A549 (cell line): ENCODE measurements at places on chromosomes 3 and 15.

- DNase-seq, result peak; percentile 17
These were observed 134.4 kb downstream of the TMCO5A start for GRCh38 chr15:38068626-38069391.

DNA sequence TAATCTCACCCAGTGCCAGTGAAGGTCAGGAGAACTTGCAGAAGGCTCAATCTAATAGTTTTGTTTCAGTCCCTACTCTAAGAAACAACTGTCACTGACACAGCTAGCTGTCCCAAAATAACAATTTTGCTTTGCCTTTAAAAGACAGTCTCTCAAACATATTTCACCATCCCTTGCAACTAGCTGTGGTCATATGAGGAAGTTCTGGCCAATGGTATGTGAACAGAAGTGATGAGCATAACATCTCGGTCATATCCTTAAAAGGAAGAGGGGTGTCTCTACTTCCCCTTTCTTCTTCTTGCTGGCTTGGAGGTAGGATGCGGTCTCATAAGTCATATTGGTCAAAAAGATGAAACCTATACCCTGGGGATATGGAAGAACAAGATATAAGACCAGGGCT lies 198.1 kb downstream of the NEK10 start:
- DNase-seq, result no peak

- no peak for DNase-seq
These were observed 11.9 kb upstream of the PLA2G4D start for GRCh38 chr15:42106288-42106687.

GRCh38 chr3:150238995-150239619 lies 169.0 kb upstream of the TSC22D2 start:
- DNase-seq, result peak; percentile 68

- DNase-seq, result peak; percentile 38
These were observed 136.9 kb upstream of the TOPAZ1 start for GRCh38 chr3:44104668-44105321.

- DNase-seq, result no peak
These were observed 136.4 kb downstream of the MAGI1 start for GRCh38 chr3:65902304-65902793.

DNA sequence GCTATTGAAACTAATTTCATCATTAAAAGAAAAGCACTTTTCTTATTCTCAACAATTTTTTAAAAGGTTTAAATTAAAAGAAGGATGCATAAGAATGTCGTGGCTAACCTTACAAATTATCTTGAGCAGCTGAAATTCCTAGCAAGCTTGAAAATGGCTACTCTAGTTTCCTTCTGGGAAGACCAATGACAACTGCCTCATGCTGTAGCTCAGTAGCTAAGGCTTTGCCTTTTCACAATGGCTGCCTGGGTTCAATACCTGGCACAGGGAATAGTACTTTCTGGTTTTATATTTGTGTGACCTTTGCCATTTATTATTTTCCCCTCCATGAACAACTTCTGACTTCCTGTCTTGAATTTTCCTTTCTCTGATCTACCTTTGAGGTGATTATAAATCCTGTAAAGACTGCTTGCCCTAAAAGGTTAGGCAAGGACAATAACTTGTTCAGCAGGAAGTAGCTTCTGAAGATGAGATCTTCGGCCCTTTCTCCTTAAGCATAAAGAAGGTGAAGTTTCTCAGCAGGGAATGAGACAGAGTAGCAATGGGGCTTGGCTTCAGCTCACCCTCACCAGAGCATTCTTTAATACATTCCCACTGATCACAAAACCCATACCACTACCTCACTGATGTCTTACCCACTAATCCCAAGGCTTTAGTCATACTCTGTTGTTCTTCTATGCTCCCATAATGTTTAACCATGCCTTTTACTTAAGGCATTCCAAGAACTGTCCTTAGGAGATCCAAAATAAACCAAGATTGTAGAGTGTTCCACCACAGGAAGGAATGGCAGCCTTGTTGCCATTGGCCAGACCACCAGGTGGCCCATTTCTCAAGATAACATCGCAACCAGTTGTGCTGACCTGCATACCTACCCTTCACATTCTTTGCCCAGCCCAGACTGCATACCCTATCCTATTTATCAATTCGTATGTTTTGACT lies 276.8 kb downstream of the ULK4 start:
- no peak for DNase-seq

GRCh38 chr3:14166877-14167603 lies 11.4 kb downstream of the XPC start:
- no peak for DNase-seq

- no peak for DNase-seq
These were observed 203.8 kb downstream of the TCF12 start for GRCh38 chr15:57122080-57122840.

DNA sequence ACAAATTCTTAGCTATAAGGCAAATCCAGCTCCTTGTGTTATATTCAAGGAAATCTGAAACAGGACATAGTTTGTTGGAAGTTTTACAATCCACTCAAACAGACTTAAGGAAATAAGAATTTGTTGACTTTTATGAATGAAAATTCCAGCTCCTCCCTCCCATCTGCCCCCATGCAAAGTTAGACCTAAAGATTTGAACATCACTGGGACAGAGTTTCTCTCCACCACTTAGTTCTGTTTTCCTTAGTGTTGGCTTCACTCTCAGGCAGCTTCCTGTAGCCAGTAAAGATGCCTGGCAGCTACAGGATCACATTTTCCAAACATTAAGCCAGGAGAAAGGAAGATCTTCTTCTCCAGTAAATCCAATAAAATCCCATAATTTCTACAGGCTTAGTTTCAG lies 265.0 kb downstream of the TAFA4 start:
- DNase-seq, result no peak

- DNase-seq, result no peak
These were observed 25.2 kb upstream of the CLSTN2 start for GRCh38 chr3:139909811-139910210.

DNA sequence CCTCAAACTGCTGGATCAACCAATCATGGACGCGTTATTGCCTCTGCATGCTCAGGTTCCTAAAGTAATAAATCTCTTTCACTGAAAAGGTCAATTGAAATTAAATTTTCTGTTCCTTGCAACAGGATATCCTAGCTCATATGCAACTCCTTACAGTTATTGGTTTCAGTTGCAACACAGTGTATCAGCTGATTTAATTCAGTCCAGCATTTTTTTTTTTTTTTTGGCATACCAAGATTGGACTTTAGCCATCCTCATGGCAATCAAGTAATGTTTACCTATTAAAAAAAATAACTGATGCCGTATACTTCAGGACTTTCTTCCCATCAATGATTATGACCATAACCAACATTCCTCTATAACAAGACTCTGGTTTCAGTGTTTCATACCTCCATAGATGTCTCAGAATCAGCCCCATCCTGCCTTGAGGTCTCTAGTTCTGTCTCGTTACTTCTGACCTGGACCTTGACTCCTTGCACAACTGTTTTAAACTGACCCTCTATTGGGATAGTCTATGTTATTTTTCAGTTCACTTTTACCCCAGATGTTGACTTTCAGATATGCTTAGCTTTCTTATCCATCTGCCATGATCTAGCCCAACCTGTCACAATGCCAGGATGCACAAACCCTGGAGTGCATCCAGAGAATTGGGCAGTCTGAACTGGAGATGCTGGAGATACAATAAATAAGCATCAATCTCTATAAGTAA lies 265.0 kb upstream of the GADL1 start:
- DNase-seq, result no peak

DNA sequence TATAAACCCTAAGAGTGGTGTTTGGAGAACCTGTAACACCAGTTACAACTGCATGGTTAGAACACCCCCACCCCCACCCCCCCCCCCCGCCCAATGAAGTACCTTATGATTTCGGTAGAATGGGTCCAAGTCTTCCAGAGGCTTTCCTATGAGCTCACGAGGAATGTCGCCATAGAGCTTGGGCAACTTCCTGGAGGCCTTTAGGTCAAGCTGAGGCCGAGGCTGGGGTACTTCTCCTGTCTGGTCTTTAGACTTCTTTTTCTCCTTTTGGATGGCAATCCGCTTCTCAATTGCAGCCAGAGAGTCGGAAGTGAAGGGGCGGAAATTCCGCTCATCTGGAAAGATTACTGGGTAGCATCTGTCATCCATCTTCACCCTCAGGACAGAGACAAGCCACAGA lies 101.8 kb downstream of the SCN11A start:
- no peak for DNase-seq

GRCh38 chr15:78695046-78695671 lies 54.1 kb upstream of the CHRNB4 start:
- DNase-seq, result no peak

DNA sequence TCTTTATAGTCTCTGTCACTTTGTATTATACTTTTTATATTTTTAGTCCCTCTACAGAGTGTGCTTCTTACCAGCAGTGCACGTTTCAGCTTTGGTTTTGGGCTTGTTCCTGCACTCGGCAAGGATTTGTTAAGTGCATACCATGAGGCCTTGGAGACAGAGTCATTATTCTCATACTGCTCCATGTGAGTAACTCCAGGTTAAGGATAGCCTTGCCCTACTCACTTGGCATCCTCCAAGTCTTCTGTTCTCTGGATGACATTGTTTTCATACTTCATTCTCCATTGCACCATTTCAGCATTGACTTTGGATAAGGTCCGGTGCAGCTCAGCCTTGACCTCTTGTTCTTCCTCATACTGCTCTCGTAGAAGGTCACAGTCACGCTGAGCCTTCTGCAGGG lies 96.4 kb downstream of the MYH15 start:
- no peak for DNase-seq

DNA sequence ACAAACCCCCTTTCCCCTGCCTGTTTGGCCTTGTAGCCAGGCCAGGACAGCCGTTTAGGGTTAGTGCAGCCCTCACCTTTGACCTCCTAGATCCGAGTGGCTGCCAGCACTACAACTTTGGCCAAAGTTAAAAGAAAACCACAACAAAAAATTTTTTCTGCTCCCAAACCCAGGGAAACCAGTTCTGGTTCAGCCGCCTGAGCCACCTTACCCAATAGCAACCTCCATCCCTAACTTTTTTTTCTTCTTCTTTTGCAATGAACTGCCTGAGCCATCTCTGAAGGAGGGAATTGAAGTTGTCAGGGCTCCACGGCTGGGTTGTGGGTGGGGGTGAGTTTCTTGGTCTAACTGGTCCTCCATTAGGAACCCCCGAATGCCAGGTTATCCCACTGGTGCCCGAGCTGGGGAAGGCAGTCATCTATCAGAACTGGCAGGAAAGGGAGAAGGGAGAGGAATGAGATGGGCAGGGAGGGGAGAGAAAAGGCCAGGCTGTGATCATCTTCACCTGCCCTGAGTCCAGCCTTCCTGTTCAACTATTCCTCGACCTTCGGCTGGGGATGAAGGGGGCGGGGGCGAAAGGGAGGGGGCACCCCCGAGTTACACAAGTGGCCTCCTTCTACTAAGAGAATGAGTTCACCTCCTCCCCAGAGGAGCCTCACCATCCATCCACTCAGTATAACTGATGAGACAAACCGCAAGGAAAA lies 6.2 kb upstream of the NR2F2 start:
- DNase-seq, result no peak

- DNase-seq, result no peak
These were observed 963.7 kb downstream of the PLOD2 start for GRCh38 chr3:145197051-145197820.

DNA sequence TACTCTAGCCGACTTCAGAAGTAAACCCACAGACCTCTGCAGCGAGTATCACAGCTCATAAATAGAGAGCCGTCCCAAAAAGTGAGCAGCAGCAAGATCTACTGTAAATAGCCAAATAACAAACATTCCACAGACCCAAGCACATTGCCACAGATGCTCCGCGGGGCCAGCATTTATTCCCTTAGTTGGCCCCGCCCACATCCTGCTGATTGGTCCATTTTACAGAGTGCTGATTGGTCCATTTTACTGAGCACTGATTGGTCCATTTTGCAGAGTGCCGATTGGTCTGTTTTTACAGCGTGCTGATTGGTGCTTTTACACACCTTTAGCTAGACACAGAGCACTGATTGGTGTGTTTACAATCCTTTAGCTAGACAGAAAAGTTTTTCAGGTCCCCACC lies 17.3 kb upstream of the GABRB3 start:
- DNase-seq, result peak; percentile 5

DNA sequence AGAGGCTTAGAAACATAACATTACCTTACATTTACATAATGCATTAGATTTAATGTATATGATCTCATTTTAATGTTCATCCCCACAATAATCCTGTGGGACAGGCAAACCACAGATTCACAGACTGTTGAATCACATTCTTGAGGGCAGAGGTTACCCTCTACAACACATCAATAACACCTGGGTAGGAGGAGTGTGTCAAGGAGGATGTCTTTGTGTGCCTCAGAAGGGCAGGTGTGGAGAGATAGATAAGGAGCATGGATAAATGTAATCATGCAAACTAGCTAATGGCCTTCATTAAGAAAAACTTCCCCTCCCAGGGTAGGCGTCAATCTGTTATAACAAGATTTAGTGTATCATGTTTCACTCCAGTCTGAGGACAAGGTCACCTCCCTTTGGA lies 12.9 kb upstream of the MB21D2 start:
- DNase-seq, result no peak

DNA sequence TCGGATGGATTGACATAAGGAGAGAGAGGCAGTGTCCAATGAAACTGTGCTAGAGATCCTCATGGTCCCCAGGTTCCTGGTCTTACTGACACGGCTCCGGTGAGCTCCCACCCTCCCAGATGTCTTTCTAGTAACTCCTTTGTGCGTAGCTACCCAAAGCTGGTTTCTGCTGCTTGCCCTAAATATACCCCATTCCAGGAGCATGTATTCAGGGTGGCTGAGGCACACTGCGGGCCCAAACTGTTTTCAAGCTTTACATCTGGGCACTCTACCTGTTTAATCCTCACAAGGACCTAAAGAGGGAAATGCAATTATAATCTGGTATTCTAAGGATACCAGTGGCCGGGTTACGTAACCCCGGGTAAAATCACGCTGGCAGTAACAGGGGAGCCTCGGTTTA lies 161.2 kb upstream of the NSMCE3 start:
- DNase-seq, result no peak

- no peak for DNase-seq
These were observed 14.5 kb downstream of the EPHB1 start for GRCh38 chr3:134809427-134810051.

DNA sequence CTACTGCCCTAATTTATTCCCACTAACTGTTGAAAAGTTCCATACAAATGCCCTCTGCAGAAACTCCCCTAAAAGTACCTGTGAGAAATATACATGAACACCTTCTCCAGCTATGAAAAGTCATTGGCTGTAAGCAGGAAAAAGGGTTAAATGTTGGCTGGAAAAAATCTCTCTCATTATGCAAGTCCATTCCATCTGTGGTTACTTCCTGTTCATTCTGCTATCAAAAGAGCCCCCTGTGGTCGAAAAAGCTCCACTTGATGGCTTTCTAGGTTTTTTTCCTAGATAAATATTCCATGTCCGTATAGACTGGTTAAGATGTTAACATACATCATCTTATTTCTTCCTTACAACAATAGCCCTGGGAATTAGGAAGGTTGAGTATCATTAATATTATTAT lies 56.2 kb upstream of the AKAP13 start:
- DNase-seq, result no peak

GRCh38 chr3:58839187-58839586 lies 172.6 kb upstream of the FAM3D start:
- DNase-seq, result no peak

DNA sequence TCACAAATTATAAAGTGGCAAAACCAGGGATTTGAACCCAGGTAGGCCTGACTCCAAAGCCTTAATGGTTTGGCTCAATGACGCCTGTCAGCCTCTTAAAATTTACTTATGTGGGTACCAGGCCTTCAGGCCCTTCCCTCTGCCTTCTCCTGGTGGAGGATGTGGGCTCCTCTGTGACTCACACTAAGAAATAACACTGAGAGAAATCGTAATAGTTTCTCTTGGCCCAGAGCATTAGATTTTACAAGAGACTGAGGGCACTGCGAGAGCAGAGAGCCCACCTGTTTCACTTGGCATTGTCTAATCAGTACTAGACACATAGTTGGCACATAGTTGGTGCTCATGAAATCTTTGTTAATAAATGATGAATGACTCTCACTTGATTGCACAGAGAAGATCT lies 505.2 kb downstream of the SHQ1 start:
- DNase-seq, result no peak
